ENCODE measurements at places on chromosomes 16 and 17.

- DNase-seq = no peak
Measured at GRCh38 chr16:66147291-66147690, 219.2 kb upstream of the CDH5 start.

DNA sequence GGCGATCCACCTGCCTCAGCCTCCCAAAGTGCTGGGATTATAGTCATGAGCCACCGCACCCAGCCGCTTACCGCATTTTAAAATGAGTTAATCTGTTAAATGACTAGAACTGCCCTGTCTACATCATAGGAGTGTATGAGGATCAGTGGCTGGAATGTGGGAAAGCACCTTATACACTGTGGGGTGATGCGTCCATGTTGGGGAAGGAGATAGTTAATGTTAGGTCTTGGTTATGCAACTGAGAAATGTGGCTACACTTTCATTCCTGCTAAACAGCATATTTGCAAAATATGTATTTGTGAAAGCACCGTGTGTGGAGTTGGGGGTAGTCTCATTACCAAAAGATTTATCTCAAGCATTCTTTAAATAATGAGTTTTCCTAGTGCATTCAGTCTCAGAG is 107.6 kb downstream of the SPACA3 start:
- DNase-seq = no peak

- peak; percentile 53 for DNase-seq
Measured at GRCh38 chr16:9090101-9090959, 1.1 kb upstream of the HAPSTR1 start.

- DNase-seq = peak; percentile 79
Measured at GRCh38 chr17:32461853-32462617, 17.7 kb downstream of the PSMD11 start.

DNA sequence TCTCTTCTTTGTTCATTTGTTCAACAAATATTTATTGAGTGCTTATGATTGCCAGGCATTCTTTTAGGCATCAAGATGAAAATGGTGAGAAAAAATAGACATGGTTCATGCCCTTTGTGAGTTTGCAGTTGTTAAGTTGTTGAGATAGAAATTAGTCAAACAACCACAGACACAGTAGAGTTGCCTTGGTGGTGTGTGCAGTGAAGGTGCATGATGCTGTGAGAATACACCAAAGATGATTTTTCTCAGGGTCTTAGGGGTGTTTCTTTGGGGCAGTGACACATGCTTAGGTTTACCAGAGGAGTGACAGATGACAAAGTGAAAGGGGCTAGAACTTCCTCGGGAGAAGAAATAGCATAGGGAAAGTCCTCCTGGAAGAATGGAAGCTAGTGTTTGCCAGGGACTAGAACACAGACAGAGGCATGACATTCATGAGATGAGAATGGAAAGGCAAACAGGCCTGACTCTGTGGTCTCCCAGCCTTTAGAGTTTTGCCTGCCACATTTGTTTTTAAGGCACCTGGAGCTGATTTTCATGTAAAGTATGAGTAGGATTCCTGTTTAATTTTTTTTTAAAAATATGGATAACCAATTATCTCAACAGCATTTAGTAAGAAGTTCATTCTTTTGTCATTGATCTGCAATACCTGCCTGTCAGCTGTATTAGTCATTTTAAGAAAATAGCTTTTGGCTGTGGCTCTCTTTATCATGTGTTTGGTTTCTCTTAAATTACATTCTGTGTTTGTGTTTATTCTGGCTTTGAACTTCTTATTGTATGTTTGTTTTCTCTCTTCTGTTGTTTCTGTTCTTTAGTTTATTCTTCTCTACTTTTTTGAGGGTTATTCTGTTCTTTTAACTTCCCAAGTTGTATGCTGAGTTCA is 36.6 kb downstream of the CYLD start:
- no peak for DNase-seq

DNA sequence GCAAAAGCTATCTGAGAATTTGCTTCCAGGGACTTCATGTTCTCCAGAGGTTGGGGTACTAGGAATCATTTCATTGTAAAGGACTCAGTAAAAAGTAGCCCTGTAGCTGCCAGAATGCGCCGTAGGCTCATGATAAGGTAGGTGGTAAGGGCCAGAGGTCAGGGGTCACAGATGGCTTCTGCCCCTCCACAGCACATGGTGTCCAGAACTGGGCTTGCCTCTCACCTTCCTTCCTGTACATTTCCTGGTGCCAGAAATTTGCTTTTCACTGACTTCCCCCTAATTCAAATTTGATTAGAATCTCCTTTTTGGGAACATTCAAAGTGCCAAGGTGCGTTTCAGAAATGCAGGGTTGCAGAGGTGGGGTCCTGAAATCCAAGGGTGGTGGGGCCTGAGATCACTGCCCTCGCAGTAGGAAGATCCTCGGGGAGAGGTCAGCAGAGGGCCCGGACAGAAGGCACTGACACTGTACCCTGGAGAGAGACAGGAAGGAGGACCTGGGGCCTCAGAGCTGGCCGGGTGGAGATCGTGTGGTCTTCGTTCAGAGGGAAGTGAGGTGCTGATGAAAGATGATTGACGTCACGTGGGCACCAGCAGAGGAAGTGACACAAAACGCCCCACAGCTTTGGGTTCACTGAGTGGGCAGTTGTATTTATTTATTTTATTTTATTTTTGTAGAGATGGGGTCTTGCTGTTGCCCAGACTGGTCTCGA is 25.5 kb upstream of the METRNL start:
- DNase-seq = peak; percentile 92

GRCh38 chr17:39327109-39327508 is 74.3 kb downstream of the FBXL20 start:
- no peak for DNase-seq

DNA sequence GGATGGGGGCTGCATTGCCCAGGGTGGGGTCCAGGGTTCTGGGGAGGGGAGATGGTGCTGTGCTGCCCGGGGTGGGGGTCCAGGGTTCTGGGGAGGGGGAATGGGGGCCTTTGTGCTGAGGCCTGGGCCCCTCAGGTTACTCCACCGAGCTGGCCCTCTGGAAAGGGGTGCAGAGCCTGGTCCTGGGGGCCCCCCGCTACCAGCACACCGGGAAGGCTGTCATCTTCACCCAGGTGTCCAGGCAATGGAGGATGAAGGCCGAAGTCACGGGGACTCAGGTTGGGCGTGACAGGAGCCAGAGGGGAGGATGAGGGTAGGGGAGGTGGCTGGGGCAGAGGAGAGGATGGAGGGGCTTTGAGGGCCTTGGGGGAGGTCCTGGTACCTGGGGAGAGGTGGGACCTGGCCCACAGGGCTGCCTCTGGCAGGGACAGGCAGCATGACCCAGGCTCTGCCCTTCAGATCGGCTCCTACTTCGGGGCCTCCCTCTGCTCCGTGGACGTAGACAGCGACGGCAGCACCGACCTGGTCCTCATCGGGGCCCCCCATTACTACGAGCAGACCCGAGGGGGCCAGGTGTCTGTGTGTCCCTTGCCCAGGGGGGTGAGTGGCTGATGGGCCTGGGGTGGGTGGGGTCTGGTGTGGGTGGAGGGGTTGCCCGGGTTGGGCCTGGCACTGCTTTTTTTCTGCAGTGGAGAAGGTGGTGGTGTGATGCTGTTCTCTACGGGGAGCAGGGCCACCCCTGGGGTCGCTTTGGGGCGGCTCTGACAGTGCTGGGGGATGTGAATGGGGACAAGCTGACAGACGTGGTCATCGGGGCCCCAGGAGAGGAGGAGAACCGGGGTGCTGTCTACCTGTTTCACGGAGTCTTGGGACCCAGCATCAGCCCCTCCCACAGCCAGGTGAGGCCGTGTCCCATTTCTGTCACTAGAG is 7.8 kb downstream of the ITGAX start:
- DNase-seq = no peak

DNA sequence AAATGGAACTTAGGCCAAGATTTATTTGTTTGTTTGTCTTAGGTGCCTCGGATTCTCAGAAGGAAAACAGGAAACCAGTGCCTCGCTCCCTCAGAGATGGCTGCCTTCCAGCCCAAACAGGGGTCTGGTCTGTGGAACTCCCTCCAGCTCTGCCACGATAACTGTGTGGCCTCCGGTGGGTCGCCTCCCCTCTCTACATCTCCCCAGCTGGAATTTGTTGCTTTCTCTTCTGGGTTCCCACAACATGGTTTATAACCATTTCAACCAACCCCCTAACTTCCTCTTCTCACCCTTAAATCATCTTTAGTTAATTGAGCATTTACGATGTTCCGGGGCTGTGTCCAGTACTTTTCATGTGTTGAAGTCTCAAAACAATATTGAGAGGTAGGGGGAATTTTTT is 30.9 kb upstream of the PLLP start:
- no peak for DNase-seq

- DNase-seq = peak; percentile 94
Measured at GRCh38 chr17:35373534-35373983, at the start of gene SLFN11. Gene SLFN11, minus strand, starts transcription at chr17:35373621. Its CDS starts 9,814 bp downstream, at chr17:35363807.

Data from suppressor macrophage treated with lipopolysaccharide for 1 hour (primary cell).